AG08395 (cell line): ENCODE measurements at places on chromosomes 6 and 20.
A peak's percentile ranks its signal among the peaks of the same experiment; 100 is the strongest.

- DNase-seq = peak; percentile 56
Observed at GRCh38 chr6:137218473-137218916, 690 bp downstream of the IFNGR1 start.

- DNase-seq = no peak
Observed at GRCh38 chr20:38085026-38085425, 51.5 kb downstream of the RPRD1B start.

- DNase-seq = no peak
Observed at GRCh38 chr20:21862259-21862946, 156.9 kb downstream of the PAX1 start.

DNA sequence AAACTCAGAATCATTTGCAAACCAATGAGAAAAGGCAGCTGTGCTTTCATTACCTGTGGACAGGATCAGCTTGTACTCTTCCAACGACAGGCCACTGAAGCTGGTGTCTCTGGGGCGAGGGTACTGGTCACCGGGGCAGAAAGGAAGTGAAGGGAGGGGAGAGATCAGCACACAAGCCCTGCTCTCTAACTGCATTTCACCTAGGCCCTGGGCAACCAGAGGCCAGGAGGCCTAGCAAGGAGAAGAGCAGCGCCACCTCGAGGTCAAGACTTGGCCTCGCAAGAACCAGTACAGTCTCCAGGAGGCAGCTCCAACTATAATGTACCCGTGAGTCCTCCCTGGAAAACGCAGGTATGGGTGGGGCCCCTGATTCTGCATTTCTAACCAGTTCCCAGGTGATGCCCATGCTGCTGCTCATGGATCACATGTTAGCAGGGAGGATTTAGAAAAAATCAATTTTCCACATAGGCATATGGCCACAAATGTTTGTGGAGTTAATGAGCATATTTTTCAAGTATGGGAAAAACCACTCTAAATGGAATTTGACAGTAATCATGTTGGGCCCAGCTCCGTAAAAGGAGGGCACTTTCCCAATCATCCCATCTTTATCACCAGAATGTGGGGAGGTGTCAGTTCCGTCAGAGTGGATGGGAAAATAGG lies 11.0 kb downstream of the UQCC2 start:
- DNase-seq = peak; percentile 68

DNA sequence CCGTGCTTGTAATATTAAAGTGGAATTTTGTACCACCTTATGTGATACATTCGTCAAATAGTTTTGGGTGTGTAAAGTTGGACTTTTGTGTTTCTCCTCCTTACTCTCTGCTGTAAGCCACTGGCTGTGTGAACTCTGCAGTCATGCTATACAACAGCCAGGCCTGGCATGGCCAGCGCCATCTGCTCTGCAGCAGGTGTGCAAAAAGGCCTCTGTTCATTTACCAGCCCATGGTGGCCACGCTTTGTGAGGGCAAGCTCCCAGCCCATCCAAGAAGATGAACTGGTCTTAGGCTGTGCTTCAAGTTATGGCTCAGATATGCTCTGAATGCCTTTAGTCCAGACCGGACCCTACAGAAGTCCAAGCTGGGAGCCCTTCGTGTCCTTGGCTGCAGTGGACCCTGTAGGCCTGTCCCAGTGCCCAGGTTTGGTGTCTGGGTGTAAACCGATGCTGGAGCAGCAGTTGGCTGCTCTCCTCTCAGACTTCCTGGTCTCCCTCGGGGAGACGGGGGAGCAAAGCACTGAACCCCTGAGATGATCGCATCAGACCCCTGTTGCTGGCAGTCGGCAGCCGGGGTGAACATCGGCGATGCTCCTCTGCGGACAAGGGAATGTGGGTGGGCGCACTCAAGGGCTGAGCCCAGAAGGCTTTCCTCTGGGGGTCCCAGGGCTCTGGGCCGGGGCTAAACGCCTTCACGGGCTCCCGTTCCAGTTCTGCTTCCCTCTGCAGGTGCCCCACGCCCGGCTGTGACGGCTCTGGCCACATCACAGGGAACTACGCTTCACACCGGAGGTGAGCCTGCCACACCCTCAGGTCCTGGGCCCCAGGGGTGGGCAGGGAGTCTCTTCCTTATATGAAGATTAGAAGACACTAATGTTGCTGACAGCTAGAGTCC lies 28.6 kb upstream of the PCMTD2 start:
- no peak for DNase-seq

- peak; percentile 81 for DNase-seq
Observed at GRCh38 chr20:51412951-51413481, 129.5 kb downstream of the NFATC2 start.

DNA sequence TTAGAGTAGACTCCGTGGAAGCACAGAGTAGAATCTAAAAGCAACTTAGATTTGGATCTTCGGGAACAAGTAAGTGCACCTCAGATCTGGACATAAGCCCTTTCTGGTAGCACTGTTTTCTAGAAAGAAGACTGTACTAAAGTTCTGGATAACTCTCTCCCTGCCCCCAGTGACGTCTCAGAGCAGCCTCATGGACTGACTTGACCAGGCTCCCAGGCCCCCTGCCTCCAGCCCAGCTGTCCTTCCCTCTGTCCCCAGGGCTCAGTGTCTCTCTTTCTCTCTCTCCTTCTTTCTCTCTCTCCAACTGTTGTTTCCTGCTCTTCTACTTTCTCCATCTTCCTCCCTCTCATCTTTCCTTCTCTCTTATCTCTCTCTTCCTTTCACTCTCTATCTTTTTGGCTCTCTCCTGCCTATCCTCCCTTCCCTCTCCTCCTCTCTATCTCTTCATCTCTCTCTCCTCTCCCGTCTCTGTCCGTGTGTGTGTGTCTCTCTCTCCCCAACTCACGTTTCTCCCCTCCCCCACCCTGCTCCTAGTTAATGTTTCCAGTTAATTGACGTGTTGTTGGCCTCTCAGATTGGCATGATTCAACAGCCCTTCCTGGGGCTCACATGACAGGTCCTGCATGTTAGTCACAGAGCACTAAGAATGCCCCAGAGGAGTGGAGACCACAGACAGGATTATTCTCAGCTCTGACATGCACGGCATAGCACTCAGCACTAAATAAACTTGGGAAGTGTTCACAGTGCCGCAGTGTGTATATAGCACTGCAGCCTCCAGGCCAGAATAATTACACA lies 180.4 kb upstream of the FOXQ1 start:
- DNase-seq = peak; percentile 90

GRCh38 chr6:23334360-23334759 lies 765.0 kb downstream of the HDGFL1 start:
- no peak for DNase-seq

- no peak for DNase-seq
Observed at GRCh38 chr6:158356586-158357546, 44.6 kb downstream of the TULP4 start.

- DNase-seq = no peak
Observed at GRCh38 chr20:55052459-55052858, 577.1 kb downstream of the DOK5 start.

DNA sequence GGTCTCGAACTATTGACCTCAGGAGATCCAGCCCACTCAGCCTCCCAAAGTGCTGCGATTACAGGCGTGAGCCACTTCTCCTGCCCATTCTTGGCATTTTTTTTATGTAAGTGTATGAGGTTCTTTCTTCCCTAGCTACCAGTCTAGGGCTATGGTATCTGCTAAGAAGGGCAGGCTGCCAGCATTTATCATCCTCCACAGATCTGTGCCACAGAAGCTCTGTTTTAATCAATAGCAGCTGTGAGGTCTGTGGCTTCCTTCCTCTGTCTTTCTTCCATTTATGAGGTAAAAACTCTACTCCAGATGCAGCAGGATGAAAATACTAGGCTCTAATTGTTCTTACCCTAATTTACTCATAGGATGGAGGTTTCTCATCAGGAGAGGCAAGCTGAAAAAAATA lies 1382.4 kb upstream of the ADGRB3 start:
- no peak for DNase-seq

DNA sequence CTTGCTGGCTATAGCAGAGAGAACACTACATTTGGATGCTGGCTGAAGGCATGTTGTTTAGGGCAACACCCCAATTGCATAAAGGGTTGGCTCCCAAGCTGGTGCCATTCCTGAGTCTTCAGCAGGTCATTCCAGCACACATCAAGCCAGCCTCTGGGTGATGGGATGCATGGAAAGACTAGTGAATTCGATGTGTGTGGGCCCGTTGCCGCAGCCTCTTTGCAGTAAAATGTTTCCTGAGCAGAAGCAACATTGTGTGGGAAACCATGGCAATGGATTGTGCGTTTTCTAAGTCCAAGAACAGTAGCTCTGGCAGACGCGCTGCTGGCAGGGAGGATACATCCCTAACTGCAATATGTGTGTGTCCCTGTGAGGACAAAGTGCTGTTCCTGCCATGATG lies 142.4 kb upstream of the SLC24A3 start:
- no peak for DNase-seq

DNA sequence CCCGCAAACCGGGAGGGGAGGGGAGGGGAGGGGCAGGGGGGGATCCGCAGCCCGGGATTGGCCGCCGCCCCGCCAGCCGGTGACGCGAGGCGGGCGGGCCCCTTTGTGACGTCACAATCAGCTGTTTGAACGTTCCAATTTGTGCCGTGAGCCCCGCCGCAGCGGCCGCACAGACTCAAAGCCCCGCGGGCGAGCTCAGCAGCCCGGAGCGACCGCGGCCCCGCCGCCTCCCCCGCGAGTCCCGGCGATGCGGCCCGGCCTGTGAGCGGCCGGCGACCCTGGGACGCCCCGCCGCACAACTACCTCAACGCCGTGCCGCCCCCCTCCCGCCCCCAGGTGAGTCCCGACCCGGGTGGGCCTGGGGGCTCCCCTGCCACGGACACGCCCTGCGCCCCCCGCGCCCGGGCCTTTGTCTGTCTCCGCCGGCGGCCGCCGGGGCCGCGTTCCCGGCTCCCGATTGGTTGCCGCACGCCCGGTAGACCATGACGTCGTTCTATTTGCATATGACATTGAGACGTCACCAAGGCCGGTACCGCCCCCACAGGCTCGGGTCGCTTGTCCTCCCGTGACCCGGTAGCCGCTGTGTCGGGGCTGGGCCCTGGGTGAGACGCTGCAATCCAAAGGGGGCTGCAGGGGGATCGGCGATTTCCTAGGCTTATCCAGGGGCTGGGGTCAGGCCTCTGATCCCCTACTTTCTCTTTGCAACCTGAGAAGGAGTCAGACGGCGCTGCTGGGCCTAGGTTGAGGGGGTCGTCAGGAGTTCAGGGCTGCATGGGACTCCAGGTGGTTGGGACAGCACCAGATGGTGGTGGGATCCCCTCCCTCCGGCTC lies at the start of gene TP53INP2:
TP53INP2 (plus strand) TSS at position 168 of the 831 bp plus-strand sequence. CDS start 4,396 bp downstream, outside the sequence.
- peak; percentile 91 for DNase-seq

GRCh38 chr6:70292193-70292592 lies 10.7 kb downstream of the COL9A1 start:
- no peak for DNase-seq

GRCh38 chr6:149680503-149680902 lies 32.0 kb upstream of the KATNA1 start:
- DNase-seq = no peak

DNA sequence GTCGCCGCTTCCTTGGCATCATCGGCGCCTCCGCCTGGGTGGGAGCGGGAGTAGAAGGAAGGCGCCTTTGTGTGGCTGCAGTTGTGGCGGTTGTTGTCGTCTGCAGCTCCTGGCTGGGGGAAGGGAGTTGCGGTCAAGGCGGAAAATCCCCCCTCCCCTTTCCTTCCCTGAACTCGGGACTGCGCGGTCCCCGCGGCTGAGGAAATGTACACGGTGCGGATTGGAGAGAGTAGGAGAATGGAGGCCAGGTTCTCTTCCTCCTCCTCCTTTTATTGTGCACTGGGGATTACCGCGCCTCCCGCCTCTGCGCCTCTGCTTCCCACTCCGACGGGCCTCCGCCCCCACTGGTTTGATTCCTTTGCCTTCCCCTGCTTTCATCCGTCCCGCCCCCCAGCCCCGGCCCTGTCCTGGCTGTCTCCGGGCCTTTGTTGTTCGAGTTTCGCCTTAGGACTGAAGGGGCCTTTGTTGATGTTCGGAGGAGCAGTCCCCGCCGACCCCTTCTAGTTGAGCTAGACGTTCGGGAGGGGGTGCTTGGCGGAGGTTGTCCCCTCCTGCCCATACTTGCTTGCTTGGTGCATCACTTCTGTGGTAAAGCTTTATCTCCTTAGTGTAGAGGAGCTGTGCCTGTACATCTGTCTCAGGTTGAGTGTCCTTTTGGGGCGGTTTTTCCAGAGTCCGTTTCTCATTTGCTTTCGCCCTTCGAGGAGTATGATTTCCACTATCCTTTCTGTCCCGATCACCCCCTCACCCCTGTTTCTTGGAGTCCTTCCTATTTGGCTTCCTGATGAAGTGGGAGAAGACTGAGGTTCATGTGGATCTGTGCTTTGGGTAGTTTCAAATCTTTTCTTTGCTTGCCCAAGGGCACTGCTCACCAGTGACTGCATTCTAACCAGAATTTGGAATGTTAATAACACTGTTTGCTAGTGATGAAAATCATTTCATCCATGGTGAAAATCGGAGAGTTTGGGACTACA lies 764 bp downstream of the ZNF292 start:
- DNase-seq = peak; percentile 35

DNA sequence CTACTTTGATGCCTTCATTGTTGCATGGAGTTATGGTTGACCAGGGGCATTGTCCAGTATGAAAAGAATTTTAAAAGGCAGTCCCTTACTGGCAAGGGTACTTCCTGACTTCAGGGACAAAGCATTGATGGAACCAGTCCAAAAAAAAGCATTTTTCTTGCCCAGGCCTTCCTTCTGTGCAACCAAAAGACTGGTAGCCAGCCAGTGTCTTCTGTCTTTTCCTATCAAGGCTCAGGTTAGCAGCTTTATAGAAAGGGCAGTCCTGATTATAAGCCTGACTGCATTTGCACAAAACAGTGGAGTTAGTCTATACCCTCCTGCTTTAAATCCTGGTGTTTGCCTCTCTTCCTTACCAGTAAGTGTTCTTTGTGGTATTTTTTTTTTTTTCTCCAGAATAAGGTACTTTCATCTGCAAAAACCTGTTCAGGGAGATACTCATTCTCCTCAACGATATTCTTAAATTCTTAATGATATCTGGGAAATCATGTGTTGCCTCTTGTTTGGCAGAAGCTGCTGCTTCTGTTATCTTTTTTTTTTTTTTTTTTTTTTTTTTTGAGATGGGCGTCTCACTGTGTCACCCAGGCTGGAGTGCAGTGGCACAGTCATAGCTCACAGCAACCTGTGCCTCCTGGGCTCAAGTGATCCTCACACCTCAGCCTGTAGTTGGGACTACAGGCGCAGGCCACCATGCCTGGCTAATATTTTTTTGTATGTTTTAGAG lies 33.9 kb downstream of the SCAF8 start:
- no peak for DNase-seq

- DNase-seq = peak; percentile 29
Observed at GRCh38 chr6:84033523-84034451, at the start of gene MRAP2. Gene MRAP2, plus strand, starts transcription at chr6:84033772. Its CDS starts 21,547 bp downstream, at chr6:84055319.

- DNase-seq = no peak
Observed at GRCh38 chr20:62832212-62832922, 15.5 kb downstream of the COL9A3 start.

DNA sequence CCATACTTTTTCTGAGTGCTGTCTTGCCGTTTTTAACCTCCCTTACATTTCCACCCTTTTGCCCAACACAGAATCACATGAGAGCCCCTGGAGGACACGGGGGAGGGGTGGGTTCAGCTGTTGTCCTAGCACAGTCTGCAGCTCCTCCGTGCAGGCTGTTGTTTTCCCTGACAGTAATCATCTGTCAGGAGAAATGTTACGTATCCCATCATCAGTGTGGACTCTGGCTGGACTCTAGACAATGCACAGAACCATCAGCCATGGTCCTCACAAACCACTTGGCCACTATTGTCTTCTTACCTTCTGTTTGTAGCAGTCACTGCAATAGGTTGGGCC lies 92.1 kb downstream of the RIN2 start:
- DNase-seq = no peak
